ENCODE measurements at places on chromosomes 5 and 9.

DNA sequence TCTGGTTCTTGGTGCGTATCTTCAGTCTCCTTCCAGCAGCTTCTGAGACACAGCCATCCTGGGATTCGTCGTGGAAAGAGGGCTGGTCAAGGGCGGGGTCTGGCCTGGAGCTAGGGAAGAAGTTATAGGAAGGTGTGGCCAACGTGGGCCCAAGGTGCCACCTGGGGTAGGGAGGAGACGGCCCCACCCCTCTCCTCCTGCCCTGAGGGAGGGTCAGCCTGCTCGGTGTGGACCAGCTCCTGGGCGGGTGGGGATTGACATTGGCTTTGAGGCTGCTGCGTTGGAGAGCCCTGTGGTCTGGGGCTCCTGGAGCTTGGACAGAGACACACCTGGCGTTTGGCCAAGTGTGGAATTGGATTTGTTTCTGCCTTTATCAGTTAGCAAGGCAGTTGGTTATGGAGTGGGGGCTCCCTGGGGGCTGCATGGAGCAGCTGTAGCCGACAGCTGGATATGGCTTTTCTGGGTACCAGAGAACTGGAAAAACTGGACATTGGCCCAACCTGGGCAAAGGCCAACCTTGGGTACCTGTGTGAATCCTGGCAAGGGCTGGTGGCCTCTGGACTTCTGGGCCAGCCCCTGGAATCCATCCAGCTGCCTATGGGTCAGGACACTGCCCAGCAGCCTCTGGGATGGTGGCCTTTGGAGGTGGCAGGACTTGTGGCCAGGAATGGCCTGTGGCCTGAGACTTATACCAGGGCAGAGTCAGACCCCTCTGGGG lies 75.7 kb upstream of the PPP1R26 start:
- DNase-seq, result no peak

GRCh38 chr9:89780959-89781358 lies 176.1 kb downstream of the GADD45G start:
- no peak for DNase-seq

GRCh38 chr9:111148052-111149017 lies 110.1 kb upstream of the LPAR1 start:
- no peak for DNase-seq

GRCh38 chr5:175840050-175840841 lies 31.1 kb upstream of the CPLX2 start:
- DNase-seq, result no peak

DNA sequence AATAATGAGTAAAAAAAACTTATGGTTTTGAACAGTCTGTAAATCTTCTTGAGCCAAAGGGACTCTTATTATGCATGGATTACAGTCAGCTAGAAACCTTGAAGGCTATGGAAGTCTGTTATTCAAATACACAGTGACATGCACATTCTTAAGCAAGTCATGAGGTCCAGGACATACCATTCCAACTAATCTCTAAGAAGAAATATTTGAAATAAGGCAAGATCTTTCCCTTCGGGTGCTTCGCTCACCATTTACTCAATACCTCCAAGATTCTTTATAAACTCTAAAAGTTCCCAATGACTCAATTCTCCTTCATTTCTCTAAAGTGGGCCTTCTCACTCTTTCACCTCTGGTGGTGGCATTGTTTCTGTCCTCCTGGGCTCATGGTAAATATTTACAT lies 811.0 kb downstream of the NR2F1-AS1 start:
- no peak for DNase-seq

DNA sequence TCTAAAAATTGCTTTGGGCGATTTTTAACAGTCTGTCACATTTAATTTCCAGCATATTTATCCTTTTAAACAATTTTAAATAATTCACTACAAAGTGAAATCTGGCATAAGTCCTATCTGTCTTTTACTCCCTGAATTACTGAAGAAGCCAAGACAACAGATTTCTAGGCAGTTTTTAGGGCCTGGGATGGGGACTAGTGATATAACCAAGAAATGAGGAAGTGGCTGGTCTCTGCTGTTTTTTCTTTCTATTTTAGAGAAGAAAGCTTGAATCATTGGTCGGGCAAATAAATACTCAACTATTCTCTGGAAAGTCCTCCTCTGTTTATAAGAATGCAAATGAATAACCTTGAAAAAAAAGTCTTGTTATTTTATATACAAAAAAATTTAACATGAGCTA lies 79.7 kb upstream of the SSBP2 start:
- no peak for DNase-seq

GRCh38 chr5:82147860-82148573 lies 130.1 kb downstream of the RPS23 start:
- no peak for DNase-seq
